HT-29 (cell line): ENCODE measurements at places on chromosomes 16 and 17. TPM values are rescaled to one million over a fixed set of nuclear protein-coding genes. Genes with fewer than 3 reads are reported as not detected.

TLCD3B gene
- total RNA-seq, result 0.79 TPM in 1 of 2 replicates, not detected in the other

SMPD3 gene
- 45.7 and 50.7 TPM in 2 replicates for total RNA-seq

ZNF385C gene
- total RNA-seq, result 0.08 and 0.37 TPM in 2 replicates

THOC6 gene
- total RNA-seq, result 54.9 and 58.5 TPM in 2 replicates

NPB gene
- 2.4 and 3.2 TPM in 2 replicates for total RNA-seq

PGS1 gene
- 23.0 and 30.7 TPM in 2 replicates for total RNA-seq

DPEP2 gene
- total RNA-seq, result not detected in 2 replicates
